ENCODE measurements at places on chromosomes 1 and 21.

DNA sequence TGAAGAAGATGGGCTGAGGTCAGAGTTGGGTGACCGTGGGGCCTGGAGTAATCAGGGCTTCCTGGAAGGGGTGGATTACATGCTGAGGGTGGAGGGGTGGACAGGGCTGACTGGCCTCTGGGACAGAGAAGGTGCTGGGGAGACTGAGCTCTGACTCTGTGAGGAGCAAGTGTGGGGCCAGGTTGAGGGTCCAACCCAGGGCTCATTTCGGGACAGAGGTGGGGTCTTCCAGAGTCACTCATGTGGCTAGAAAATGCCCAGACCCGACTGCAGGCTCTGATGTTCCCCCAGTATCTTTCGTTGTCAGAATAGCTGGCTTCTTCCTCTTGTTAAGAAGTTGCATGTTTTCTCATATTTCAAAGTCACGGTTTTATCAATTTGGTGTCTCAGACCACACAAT lies 311.8 kb downstream of the PTPRU start:
- no peak for DNase-seq

DNA sequence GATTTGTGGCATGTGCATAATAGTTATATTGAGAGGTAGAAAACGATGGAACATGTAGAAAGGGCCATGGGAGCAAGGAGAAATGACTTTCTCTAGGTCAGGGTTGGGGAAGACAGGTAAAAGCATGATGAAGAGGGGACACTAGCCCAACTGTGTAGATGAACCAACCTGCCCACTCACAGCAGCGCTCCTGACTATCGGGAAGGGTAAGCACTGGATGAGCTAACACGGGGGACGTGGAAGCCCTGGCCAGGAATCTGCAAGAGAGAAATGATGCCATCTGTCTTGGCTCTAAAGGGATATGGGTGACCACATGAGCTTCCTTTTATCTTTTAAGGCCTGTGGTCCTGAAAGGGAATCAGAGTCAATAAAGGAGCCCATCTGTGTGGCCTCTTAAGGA lies 36.2 kb upstream of the TMEM125 start:
- DNase-seq = no peak

GRCh38 chr1:237868817-237869600 lies 21.7 kb downstream of the ZP4 start:
- DNase-seq = no peak

- no peak for DNase-seq
Observed at GRCh38 chr1:41655632-41656031, 171.1 kb upstream of the EDN2 start.

DNA sequence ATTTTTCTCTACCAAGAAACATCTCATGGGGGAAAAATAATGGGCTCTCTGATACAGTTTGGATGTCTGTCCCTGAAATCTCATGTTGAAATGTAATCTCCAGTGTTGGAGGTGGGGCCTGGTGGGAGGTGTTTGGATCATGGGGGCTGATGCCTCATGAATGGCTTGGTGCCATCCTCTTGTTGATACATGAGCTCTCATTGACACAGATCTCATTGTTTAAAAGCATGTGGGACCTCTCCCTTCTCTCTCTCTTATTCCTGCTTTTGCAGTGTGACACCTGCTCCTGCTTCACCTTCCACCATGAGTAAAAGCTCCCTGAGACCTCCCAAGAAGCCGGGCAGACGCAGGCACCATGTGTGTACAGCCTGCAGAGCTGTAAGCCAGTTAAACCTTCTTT lies 332.5 kb upstream of the NRIP1 start:
- DNase-seq = no peak
